D341Med (cell line): ENCODE measurements at places on chromosomes 12 and 14.

- DNase-seq: no peak
These were observed 453.8 kb downstream of the TMEM121 start for GRCh38 chr14:105980224-105980623.

DNA sequence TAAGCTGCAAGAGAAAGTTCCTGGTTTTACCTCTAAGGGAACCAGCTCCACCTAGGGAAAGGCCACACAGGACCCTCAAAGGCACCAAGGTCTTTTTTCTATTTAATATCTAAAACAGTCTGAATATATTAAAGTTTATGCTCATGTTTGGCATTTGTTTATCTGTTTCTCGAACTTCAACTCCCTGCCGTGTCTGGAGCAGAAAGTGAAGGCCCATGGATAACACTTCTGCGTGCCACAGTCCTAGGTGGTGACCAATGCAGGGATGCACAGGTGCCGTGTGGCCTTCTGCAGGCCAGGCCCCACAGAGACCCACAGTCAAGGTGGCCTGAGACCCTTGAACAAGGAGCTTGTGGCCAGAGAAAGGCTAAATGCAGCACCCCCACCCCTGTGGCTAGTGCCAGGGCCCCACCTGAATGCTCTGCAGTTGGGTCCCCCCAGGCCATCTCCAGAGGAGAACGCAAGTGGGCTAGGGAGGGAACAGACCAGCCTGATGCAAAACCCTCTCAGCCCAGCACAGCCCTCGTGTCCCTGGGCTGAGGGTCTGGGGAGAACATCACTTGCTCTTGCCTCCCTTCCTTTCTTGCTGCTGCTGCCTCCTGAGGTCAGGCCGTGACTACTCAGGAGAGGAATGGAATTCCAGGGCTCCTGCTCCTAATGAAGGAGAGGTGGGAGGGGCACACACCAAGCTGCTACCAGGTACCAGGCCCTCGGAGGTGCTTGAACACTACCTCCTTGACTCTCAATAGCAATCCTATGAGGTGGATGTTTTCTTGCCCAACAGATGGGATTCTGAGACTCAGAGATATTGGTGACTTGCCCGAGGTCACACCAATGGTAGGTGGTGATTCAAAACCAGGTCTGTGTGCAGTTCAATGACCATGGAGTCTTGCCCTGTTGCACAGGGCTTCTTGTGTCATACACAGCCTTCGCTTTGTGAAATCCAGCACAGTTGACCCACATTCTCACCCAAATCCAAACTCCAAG lies 45.4 kb downstream of the PSMA6 start:
- no peak for DNase-seq

- DNase-seq: no peak
These were observed 729.7 kb upstream of the TBX3 start for GRCh38 chr12:115413626-115414025.

DNA sequence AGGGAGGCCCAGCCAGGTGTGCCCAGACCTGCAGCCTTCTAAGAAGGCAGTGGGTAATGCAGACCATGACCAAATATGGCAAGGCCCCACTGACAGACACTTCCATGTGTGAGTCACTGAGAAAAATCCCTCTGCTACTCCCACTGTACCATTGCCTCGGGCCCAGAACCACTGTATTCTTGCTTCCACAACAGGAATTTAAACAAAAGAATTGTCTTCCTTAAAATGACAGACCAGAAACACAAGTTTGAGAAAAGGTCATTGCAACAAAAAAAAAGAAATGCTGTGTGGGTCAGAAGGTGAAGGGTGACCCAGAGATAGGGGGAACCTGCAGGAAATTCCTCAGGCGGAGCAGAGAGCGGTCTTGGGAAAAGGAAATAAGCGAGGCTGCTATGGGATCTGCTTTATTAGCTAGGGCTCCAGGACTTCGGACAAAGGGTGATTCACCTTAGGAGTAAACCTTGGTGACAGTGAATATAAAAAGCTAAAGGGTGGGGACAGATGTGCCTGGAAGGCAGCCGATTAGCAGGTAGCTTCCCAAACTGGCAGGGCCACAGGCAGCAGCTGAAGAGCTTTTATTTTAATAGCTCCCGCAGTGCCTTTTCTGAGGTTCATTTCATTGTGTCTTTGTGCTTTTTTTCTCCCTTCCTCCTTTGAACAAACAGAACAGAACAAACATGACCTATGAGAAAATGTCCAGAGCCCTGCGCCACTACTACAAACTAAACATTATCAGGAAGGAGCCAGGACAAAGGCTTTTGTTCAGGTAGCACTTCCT lies 185.3 kb upstream of the BCL2L14 start:
- DNase-seq: no peak

DNA sequence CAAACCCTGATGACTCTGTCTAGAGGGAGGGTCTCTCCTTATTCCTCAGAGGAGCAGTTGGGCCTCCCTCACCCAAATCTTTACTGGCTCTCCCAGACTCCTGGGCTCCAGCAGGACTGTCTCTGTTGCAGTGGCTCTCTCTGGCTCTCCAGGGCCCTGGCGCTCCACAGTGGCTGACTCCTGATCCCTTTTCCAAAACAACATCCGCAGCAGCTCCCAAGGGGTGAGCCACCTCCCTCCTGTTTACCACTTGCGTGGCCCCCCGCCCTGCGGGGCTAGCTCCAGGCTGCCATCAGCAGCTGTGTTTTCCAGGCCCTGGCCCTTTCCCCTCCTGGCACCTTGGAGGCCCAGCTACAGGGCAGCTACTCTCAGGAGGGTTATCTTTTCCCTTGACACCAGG lies 123.5 kb downstream of the CALM1 start:
- DNase-seq: peak; percentile 70

- no peak for DNase-seq
These were observed 19.8 kb downstream of the OSBPL8 start for GRCh38 chr12:76539727-76540126.

- DNase-seq: no peak
These were observed 32.6 kb upstream of the ARHGAP5 start for GRCh38 chr14:32044454-32044853.

- peak; percentile 43 for DNase-seq
These were observed 173.2 kb downstream of the SLC35F4 start for GRCh38 chr14:57692671-57693070.

GRCh38 chr14:28776482-28777266 lies 10.1 kb downstream of the FOXG1 start:
- no peak for DNase-seq

DNA sequence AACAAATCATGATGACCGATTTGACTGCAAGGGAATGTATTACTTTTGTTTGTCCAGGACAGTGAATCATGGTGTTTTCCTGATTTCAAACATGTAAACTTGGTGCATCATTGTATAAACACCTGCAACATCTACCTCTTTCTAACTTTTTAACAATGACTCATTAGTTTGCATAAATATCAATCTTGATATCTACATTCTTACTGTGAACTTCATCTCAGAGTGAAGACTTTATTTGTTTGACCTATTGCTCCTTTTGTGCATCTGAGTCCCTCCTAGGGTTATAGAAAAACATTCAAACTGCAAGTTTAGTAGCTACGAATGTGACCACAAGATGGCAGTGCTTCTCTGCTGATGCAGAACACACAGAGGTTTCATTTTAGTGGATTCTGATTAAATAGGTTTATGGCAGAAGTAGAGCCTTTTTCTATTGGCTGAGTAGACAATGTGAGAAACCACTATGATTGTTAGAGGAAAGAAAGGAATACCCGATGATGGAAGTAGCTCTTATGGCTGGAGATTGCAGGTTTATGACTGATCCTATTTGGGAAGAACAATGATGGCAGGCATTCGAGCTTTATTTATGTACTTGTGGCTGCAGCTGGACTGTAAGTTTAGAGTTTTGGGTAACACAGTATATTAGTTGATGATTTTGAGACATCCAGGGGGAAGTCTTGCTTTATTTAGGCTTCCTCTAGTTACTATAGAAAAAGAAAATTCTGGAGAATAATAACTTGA lies 244.2 kb upstream of the OR4E1 start:
- peak; percentile 43 for DNase-seq

DNA sequence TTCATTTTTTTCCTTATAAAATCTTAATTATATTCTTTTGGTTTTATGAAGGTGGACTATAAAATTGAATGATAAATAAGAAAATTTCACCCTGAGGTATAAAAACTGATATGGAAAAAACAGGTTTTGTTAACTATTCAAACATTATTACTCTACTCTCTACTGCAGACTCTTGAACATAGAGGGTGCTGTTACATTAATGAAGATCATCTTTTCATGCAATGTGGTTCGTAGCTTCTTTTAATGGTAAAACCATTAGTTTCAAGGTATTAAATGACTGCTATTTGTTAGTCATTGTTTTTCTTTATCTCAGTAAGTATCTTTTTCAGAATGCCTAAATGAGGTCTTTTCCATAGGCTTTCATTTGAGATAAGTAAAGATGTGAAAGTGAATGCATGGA lies 510.4 kb downstream of the SLC16A7 start:
- no peak for DNase-seq

GRCh38 chr14:31137214-31137889 lies 70.2 kb downstream of the HECTD1 start:
- DNase-seq: no peak

DNA sequence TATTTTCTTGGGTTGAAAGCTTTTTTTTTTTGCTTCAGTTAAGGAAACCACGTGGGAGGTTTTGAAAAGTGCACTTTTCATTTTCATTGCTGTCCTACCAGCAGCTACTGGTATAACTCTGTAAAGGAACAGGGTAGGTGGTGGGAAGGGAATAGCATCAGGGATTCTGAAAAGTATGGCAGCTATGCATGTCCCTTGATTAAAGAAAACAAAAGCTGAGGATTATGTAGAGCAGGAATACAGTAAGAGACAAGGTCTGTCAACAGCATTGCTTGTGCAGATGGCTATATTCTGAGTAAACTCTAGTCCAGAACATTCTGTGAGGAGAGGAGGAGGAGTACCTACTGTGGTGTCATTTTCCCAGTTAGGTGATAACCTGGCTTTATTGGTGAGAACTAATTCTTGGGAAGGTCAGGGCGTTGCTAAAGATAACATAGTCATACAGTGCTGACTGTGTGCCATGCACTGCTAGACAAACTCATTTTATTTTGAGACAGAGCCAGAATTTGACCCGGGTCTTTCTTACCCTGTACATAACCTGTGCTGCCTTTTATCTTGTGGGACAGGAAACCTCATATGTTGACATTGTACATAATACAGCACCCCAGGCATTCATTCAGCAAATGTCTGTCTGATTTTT lies 80.3 kb upstream of the TRAF3 start:
- DNase-seq: no peak

- no peak for DNase-seq
These were observed 116.3 kb downstream of the TMX1 start for GRCh38 chr14:51356381-51356780.

- no peak for DNase-seq
These were observed 74.2 kb downstream of the ZFC3H1 start for GRCh38 chr12:71589478-71589881.

DNA sequence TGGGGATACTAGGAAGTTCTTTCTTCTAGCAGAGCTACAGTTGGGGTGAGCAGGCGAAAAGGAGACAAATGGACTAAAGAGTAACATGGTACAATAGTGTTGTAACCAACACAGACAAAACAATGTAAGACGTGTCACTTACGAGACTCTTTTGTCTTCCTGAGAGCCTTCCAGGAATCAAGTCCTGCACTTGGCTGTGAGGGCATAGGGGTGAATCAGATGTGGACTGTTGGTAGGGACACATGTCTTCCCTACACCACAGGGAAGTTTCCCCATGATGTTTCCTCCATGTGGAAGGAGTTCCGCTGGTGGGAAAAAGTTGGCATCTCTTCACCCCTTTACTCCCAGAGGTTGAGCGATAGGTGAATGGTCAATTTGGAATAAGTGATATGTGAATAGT lies 364.7 kb downstream of the NUAK1 start:
- no peak for DNase-seq

- no peak for DNase-seq
These were observed 20.3 kb downstream of the PLEKHG3 start for GRCh38 chr14:64724578-64724930.

DNA sequence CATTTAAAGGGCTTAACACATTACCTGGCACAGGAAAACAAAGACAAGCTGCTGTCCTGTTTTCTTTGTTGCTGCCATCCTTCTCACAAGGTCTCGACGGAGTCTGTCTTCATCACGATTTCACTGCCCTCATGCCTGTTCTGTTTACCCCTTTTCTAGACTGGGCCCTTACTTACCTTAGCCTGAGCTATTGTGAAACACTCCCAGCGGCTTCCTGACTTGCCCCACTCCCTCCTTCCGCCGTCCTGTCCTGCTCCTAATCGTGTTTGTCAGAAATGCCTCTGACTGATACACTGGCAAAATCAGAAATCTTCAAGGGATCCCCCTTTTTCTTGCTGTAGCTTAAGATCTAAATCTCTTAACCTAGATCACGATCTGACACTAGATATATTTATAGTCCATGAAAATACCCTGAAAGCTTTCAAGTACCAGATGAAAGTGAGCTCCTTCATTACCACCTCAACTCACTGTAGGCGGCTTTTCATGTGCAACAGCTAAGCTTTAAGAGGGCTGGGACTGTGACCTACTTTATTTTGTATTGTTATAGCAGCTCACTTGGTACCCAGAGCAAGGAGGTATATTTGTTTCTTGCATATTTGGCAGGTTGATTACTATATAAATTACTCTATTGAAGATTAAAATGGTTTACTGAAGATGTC lies 32.1 kb downstream of the TECPR2 start:
- no peak for DNase-seq

DNA sequence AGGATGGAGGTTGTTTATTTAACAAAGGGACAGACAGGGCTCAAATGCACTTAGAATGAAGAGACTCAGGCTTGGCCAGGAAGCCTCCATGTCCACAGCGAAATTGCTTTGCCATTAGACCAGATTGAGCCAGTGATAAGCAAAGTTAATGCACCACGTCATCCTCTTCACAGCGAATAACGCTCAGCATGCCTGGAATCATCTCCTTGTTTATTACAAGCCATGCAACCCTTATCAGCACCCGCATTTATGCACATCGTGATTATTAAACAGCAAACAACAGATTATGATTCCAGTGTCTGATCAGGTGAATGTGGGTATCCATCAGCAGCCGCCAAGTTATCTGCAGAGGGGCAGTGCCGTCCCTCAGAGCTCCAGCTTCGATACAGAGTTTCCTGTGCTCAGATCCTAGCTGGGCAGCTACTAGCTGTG lies 175.0 kb upstream of the TMEM132C start:
- DNase-seq: no peak

DNA sequence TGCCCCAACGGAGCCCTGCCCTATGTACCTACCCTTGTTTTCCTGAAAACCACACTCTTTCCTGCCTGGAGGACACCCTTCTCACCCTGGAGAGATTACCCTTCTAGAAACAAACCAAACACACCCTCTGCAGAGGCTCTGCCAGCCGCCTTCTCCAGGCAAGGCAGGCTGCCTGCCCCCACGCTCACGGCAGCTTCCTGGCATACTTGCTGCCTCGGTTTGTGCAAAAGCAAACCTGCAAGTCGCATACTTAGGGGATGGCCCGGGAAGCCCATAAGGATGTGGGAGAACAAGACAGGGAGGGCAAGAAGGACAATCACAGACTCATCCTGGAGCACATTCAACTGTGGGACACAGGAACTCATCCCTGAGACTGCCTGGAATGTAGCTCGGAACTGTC lies 154.0 kb upstream of the DIO3 start:
- no peak for DNase-seq

- no peak for DNase-seq
These were observed 66.0 kb upstream of the YARS2 start for GRCh38 chr12:32821710-32822109.

GRCh38 chr12:30973830-30974229 lies 47.3 kb downstream of the TSPAN11 start:
- no peak for DNase-seq
